ENCODE measurements at places on chromosomes 13 and 19. TPM values are rescaled to one million over a fixed set of nuclear protein-coding genes. Genes with fewer than 3 reads are reported as not detected.

DNA sequence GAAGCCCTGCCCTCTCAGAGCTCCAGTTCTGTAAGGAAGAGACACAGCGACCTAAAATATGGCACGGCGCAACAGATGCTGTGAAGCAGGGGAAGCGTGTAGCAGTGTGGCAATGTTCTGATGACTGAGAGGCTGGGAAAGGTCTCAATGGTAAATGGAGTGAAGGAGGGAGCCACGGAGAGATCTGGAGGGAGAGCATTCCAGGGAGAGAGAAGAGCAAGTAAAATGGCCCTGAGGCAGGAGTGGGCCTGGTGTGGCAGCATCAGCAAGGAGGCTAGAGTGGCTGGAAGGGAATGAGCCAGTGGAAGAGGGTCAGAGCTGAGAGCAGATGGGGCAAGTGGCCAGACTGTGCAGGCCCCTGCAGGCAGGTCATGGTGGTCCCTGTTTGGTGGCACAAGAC, 16.4 kb downstream of the RCN3 start:
- no peak for DNase-seq

- no peak for DNase-seq
These were observed 675.8 kb downstream of the DIAPH3 start for GRCh38 chr13:59487883-59488282.

GRCh38 chr19:5927441-5927821, 13.4 kb downstream of the CAPS start:
- DNase-seq = no peak

DNA sequence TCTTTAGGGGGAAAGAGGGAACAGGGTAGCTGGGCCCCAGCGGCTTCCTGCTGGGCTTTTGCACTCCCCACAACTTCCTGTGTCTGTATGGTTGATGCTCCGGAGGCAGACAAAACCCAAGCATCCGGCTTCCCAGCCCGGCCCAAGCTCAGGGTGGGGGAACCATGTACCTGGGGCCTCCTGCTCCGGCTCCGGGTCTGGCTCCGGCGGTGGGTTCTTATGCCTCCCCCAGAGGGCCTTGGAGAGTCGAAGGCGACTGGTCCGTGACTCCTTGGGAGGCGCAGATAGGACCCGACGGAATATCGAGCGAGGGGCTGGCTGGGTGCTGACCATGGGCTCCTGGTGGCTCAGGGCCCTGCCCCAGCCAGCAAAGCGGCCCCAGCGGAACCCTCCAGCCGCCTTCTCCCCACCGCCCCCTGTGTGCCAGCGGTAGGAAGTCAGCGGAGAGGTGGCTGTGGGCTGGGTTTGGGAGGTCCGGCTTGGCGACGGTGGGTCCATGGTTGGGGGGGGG, 428 bp downstream of the RASAL3 start:
- no peak for DNase-seq

The IGFL1 gene
- total RNA-seq = not detected

- DNase-seq = no peak
These were observed 23.3 kb upstream of the EMP3 start for GRCh38 chr19:48301886-48302599.

GRCh38 chr13:27375686-27376326, 48.6 kb upstream of the GTF3A start:
- no peak for DNase-seq

GRCh38 chr19:29278716-29279115, 65.8 kb upstream of the UQCRFS1 start:
- no peak for DNase-seq

DNA sequence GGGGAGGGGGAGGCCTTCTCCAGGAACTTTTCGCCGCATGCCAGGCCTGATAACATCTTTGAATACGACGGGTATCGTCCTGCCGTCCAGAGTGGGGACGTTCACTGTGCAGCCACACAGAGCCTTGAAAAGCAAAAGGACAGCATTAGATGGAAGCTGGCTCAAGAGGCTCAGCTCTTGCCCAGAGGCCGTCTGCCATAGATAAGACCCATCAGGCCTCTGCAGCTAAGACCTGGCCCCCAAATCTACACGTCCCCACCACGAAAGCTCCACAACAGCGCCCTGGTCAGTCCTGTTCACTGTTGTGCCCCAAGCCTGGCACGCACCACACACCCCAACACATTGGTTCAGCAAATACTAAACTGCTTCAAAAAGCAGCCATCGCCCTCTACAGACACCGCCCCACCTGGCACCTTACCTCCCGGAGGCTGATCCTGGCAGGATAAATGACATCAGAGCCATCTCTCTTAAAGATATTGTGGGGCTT, 2.1 kb downstream of the DNAJB1 start:
- no peak for DNase-seq

- DNase-seq = no peak
These were observed 75.6 kb downstream of the TNFRSF19 start for GRCh38 chr13:23645851-23646250.

DNA sequence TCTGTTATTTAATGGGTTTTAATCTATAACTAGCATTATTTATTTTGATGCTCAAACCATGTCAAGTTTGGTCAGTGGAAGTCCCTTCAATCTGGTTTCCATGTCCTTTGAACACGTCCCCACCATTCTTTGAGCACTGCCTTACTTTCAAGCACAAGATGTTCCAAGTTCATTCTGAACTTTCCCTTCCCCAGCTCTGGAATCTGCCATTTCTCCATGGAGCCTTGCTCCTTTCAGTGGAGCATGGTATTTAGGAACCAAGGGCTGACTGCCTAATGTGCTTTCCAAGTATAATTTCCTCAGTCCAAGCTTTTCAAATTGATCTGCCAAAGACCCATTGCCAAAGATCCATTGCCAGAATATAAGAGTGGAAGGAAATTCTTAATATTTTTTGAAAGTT, 1.1 kb upstream of the ZNF546 start:
- DNase-seq = no peak

The FCAR gene
- not detected for total RNA-seq

The OVOL3 gene
- total RNA-seq = not detected

- DNase-seq = no peak
These were observed 10.3 kb downstream of the CBARP start for GRCh38 chr19:1227304-1228054.

The ZNF439 gene
- total RNA-seq = not detected

The NKG7 gene
- not detected for total RNA-seq

The EXOSC5 gene
- total RNA-seq = 78.5 TPM

Measured in Caki2 (cell line).